ENCODE measurements at places on chromosomes 11 and 22.
A peak's percentile ranks its signal among the peaks of the same experiment; 100 is the strongest.

DNA sequence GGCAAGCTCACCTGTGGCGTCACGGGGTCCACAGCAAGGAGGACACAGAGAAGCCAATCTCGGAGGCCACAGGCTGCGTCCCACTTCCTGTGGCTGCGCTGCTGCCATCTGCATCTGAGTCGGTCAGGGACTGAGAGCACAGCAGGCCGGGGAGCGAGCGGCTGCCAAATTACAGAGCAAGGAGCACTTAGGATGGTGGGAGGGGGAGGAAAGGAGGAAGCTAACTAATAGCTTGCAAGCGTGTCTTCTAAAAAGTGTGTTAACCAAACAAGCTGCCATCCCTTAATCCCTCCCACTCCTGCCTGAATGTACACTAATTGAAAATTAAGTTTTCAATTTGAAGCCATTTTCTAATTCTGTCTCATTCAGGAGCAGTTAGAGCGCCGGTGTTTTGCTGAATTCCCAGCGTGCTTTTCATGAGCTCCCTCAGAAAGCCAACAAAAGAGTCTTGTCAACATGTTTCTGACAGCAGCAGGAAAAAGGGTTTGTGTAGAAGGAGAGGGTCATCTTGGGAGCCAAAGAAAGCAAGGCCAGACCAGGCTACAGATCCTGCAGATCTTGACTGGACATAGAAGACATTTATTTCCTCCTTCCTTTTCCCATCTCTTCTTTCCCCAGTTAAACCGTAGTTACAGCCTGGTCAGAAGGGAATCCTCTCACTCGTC, 42.4 kb upstream of the API5 start:
- DNase-seq = no peak

GRCh38 chr11:10379022-10379421, 74.1 kb downstream of the ADM start:
- no peak for DNase-seq

DNA sequence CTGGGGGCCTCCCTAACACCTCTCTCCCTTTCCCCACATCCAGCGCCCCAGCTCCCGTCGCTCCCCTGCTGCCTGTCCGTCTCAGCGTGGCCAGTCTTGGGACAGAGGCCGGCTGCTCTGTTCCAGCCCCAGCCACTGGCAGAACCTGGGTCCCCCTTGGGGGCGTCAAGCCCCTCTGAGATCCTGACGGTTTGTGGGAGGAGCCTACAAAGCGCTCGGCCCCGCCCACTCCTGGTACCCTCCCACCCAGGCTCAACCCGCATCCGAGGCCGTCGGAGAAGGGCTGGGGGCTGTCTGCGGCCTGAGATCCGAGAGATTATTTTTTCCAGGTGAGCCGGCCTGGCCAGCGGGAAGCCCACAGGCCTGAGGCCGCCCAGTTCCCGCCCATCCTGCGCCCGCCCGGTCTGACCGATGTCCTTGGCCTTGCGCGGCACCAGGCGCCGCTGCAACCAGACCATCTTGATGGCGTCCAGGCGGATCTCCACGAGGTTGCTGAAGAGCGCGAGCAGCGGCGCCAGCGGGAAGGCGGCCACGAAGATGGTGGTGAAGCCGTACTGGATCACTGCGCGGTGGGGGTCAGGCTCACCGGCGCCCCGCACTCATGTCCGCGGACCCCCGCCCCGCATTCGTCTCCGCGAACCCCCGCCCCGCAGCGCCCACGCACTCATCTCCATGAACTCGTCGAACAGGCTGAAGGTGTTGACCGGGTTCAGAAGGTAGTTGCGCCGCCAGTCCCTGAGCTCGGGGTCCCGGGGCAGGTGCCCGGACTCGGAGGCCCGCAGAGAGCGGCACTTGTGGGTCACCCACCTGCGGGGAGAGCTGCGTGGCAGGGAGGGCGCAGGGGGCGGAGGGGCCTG, 5.5 kb upstream of the SIGIRR start:
- peak; percentile 10 for DNase-seq

GRCh38 chr11:115981104-115981481, 476.9 kb upstream of the CADM1 start:
- no peak for DNase-seq

GRCh38 chr22:27801202-27801615, 347 bp downstream of the MN1 start:
- DNase-seq = peak; percentile 21

DNA sequence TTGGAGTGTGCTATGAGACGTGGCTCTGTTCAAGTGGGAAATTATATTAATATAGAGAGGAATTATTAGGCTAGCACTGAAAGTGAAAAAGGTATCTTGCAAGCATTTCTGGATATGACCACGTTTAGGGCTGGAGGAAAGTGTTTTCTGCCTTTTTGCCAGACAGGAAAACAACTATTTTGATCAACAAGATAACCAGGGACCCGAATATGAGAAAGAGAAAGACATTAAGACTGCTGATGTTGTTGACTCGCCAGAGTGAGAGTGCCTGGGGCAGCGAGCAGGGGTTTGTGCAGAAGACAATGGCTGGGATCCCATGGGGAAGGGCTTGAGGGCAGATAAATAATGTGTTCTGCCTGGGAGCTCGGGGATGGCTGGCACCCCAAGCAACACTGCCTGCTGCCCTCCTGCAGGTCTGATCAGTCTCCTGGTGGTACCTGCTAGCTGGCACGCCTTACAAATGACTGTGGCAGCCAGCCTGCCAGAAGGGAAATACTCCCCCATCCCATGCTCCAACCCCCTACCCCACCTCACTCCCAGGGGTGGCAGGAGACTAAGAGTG, 23.1 kb upstream of the CHST1 start:
- no peak for DNase-seq

- DNase-seq = no peak
Measured at GRCh38 chr11:83566950-83567349, 280.8 kb upstream of the CCDC90B start.

- DNase-seq = no peak
Measured at GRCh38 chr11:79313530-79313913, 127.3 kb downstream of the TENM4 start.

- no peak for DNase-seq
Measured at GRCh38 chr22:46376908-46377524, 41.5 kb downstream of the TRMU start.

DNA sequence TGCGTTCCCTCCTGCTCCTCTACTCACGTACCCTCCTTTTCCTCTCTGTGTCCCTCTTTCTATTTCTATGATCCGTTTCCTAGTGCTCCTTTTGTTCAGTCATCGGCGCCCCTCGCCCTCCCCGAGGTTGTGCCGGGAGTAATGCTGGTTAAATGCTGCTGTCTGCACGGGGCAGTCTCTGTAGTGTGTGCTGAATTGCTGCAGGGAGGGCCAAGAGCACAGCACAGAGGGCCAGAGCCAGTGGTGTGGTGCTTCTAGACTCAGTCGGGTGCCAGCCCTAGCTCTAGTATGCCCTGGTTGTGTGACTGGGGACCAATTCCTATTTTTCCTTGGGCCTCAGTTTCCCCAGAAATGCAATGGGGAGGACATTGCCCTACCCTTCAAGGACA, 98.3 kb downstream of the PKNOX2 start:
- no peak for DNase-seq

GRCh38 chr11:31865606-31866300, 54.6 kb upstream of the PAX6 start:
- DNase-seq = no peak

DNA sequence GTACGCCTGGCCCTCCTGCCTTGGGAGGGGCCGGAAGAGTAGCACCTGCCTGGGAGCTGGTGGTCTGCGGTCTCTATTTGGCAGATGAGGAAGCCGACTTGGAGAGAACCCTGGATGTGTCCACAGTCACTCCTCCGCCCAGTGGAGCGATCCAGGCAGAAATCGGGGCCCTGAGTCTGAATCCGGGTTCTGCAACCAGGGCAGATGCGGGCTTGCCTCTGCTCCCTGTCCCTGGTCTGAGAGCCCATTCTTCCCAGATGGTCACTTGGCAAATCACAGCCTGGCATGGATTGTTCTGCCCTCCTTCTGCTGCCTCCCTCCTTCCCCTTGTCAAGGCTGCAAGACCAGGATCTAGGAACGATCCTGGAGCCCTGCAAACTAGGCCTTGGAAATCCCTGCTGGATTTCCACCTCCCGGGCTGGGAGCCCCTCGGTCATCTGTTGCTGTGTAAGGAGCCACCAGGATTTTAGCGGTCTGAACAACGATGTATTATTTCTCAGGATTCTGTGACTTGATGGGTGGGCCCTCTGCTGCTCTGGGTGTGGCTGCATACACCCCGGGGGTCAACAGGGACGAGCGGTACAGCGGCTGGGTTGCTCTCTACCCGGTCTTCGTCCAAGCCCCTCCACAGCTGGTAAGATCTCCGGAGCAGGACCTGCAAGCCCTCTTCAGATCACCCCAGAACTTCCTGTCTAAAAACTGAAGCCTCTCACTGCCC, 2.0 kb upstream of the ASCL2 start:
- DNase-seq = no peak

- no peak for DNase-seq
Measured at GRCh38 chr11:72962084-72962483, 147.9 kb downstream of the ATG16L2 start.

DNA sequence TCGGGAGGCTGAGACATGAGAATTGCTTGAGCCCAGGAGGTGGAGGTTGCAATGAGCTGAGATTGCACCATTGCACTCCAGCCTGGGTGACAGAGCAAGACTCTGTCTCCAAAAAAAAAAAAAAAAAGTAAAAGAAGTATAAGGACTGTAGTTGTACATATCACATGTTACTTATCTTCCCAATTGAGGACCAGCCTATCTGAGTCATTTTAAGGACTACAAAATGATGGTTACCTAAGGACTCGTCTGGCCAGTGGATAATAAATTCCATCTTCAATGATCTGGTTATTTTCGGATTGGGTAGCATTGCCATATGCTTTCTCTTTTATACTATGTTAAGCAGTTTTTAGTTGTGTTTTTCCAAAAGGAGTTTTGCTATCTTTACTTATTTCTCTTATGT, 55.3 kb downstream of the PPFIA1 start:
- no peak for DNase-seq

- DNase-seq = no peak
Measured at GRCh38 chr11:8671193-8671612, 11.3 kb downstream of the TRIM66 start.

GRCh38 chr11:14898355-14898754, 6.3 kb upstream of the CYP2R1 start:
- DNase-seq = no peak

DNA sequence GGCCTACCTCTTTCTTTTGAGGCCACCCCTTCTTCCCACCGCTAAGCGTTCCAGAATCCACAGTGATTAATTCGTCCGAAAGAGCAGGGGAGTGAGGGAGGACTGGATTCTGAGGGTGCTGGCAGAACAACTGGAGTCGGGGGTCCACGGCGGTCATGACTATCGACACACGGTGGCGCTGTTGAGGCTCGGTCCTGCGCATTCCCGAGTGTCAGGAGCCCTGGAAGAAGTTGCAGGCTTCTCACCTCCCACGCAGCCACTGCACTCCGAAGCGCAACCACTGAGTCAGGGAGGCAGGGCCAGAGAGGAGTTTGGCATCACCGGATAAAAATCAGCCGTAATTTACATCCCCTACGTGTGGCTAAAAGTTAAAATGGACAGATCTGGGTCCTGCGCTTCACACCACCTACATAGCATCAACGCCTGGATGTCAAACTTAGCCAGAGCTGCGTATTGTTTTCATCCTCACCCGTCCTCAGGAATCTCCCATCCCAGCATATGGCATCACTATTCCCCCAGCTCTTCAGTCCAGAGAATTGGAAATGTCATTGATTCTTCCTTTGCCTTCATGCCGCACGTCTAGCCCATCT, 10.7 kb upstream of the CTSF start:
- peak; percentile 64 for DNase-seq

- DNase-seq = no peak
Measured at GRCh38 chr11:1889941-1890855, 1.5 kb downstream of the PRR33 start.

DNA sequence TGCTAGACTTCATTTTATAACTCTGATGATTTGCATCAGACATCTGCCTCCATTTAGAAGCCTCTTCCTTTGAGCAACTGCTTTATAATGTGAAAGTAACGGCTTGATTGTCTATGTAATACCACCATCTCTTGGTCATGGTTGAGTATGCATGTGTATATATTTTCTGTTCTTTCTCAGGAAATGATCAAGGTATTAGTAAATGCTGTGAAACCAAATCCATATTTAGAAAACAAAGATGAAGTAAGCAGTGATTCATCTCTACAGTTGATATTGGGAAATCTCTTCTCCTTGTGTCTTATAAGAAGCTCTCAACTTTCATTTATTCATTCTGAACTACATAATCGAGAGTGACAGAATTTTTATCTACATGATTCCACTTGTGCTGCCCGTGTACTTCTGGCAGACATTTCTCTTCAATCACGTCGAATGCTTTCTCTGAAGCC, 104.6 kb upstream of the ANO3 start:
- DNase-seq = no peak

- no peak for DNase-seq
Measured at GRCh38 chr11:75689863-75690609, 21.2 kb upstream of the MAP6 start.

DNA sequence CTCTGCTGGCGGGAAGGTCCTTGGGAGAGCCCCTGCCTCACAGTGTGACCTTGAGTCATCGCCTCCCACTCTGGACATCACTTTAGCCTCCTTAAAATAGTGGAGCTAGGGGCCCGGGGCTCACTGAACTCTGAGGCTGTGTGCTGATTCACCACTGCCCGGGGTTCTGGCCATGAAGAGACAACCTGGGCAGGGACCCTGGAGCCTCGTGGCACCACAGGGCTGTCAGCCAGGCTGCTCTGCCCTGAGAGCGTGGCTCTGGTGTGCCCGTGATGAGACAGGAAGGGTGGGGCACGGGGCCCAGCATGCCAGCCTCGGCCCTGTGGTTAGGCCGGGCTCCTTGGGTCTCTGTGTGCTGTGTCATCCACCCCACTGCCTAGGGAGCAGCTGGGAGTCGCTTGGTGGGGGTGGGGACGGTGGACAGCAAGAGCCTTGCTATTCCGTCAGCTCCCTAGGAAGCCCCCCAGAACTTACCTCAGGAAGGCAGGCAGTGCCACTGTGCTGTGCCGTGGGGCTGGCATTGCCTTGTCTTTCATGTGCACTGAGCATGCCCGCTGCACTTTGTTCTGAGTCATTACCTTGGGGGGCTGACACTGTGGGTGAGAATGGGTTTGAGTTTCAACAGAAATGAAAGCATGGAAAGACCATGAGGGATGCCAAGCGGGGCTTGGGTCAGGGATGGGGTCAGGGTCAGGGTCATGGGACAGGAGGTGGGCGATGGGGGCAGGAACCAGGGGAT, 31.7 kb downstream of the TPCN2 start:
- DNase-seq = no peak

DNA sequence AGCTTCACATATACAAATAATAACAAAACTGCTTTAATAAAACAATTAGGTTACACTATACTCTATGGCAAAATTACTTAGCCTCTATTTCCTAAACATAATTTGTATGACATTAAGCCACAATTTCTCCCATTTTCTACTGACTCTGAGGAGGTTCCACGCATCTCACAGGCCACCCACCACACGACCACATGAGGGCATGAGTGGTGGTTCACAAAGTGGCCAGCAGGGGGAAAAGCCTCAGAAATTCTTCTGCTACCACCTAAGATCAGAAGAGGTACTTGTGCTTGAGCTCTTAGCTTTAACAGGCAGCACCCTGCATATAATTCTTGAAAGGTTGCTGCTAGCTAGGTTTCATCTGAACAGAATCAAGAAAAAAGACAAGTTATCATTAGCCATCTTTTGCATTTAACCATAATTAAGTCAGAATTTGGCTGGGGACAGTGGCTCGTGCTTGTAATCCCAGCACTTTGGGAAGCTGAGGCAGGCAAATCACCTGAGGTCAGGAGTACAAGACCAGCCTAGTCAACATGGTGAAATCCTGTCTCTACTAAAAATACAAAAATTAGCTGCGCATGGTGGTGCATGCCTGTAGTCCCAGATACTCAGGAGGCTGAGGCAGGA, 7.7 kb downstream of the LPXN start:
- peak; percentile 64 for DNase-seq
